Activated CD4-positive, alpha-beta memory T cell treated with anti-CD3 and anti-CD28 coated beads, Interleukin-2, amount 10 ng/mL, durations not matched to agents 7 days and 5 days (primary cell): ENCODE measurements at places on chromosomes 11 and 22.

DNA sequence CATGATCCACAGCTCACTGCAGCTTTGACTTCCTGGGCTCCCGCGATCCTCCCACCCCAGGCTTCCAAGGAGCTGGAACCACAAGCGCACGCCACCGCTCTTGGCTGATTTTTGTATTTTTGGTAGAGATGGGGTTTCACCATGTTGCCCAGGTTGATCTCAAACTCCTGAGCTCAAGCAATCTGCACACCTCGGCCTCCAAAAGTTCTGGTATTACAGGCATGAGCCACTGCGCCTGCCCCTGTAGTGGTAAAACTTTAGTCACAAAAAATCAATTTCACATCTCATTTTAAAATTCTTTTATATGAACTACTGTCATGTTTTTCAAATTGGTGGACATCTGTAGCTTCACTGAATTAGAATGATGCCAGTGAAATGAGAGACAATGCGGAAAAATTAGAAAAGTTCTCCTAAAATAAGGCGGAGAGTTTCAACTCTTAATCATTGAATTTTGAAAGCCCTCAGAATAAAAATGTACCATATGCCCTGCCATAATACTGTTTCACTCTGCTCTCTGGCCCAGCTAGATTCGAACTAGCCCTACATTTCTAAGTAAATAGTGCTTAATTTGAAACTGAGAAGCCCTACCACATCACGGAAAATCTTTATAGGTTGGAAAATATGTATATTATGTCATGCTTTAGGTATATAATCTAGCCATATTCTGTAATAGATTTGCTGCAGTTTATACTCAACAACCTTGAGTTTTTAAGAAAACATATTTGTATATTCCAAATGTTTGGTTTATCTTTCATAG lies 78.7 kb downstream of the HORMAD2 start:
- DNase-seq: no peak

- DNase-seq: no peak
These were observed 34.5 kb downstream of the SLC5A12 start for GRCh38 chr11:26687351-26687750.

- peak; percentile 86 for DNase-seq
These were observed 5.5 kb upstream of the NFAM1 start for GRCh38 chr22:42437488-42438292.

DNA sequence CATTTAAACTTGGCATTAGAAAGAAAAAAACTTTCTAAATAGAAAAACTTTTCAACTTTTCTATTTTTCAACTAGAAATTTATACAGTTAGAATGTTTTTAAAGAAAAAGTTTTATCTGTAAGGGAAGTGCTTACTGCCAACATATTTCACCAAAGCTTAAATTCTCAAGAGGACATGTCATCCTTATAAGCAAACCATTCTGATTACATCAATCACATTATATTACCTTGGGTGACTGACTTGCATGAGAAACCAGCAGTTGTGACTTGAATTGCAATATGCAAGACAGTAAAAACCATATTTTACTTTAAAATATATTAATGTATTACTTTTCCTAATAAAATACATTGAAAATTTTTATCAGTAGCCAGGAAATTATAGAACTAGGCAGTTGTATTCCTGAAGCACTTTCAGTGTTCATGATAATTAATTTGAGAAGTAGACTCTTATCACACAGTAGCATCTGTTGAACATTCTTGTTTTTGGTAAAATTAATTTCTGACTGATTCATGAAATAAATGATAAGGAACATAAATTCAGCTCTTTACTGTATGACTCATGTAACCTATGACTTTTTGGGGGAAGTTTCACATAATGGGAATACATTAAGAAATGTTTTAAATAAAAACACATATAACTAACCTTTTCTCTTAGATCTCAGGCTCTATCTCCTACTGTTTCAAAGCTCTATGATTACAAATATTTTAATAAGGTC lies 345.0 kb upstream of the CCDC179 start:
- DNase-seq: no peak

GRCh38 chr22:37777122-37777687 lies 30.5 kb upstream of the GCAT start:
- DNase-seq: no peak
